ENCODE measurements at places on chromosomes 6 and 20.

- DNase-seq = no peak
Observed at GRCh38 chr6:35154947-35155346, 13.8 kb upstream of the TCP11 start.

DNA sequence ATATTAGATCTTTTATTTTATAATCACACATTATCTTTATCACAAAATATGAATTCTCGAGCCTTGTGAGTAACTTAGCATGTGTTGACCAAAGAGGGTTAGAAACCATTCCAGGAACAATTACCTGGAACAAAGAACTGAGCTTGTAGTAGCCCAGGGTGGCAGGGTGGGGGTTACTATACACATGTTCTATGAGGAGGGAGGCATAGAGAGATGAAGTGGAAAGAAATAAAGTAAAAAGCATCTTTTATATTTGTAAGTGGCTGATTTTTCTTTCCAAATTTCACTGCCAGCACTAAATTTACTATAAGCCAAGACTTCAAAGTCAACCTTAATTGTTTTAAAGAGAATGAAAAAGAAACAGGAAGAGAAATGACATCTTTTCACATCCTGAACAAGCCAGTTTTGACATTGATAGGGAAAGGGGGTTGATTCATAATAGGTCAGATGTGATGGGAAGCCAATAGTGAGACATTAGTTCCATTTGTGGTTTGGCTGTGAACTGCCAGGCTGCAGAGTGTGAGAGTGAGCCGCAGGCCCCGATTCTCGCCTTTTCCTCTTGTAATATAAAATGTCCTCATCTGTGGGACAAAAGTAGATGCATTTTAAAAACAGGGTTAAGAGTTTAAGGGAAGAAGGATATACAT is 52.7 kb upstream of the MYB start:
- no peak for DNase-seq

- no peak for DNase-seq
Observed at GRCh38 chr6:150266963-150267685, 101.7 kb upstream of the IYD start.

GRCh38 chr6:23731609-23732008 is 394.4 kb upstream of the NRSN1 start:
- DNase-seq = no peak

GRCh38 chr6:117483004-117483644 is 650 bp downstream of the DCBLD1 start:
- peak; percentile 68 for DNase-seq

GRCh38 chr6:56668158-56668557 is 25.5 kb upstream of the DST start:
- DNase-seq = no peak
